ENCODE measurements at places on chromosomes 3 and 15.

DNA sequence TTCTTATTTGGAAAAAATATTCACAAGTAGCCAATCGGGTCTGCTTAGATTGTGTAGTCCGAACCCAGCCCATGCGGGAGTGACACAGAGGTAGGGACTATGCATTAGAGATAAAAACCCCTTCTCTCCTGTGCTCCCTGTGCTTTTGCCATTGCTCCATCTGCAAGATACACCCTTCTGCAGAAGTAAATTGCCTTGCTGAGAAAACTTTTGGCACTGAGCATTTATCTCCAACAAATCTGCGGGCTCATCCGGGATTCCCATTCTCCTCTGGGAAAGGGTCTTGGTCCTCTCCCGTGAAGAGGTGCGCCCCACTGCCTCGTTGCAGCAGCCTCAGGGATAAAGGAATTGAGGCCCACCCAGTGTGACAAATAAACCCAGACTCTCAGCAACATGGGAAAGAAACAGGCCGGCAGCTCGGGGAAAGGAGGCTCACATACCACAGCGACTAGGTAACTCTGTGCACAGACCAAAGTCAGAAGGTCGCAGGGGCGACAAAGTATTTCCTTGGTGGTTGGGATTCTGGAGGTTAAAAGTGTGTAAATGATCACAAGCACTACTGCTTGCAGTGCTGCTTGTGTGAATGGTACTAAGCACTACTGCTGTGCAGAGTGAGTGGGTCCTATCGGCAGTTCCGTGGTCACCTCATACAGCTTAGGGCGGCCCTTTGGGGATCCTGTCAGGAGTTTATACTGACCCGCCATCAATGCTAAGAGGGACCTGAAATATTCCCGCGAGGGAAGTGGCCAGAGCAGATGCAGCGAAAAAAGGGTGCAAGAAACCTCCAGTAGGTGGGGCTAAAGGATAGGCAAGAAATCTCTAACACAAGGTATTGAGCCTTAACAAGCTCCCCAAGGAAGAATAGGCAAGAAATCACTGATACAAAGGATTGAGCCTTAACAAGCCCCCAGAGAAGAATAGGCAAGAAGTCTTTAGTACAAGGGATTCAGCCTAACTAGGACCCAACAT lies 54.3 kb downstream of the GSK3B start:
- DNase-seq = no peak

- DNase-seq = no peak
These were observed 165.0 kb downstream of the CD47 start for GRCh38 chr3:107925851-107926250.

DNA sequence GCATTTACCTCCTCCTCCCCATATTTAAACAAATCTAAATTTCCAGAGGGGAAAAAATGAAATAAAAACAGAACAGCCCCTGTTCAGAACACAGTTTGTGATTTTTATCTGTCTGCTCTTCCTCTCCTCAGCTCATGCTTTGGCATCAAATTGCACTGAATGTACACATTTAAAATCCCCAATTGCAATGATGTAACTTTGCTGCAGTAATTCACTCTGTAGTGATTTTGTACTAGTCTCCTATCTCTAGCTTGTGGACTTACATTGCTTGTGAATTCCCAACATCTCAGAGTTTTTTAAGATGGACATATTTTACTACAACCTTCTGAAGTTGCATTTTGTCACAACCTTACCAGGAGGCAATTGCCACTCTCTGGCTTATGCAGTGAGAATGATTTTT lies 81.6 kb upstream of the ROBO2 start:
- no peak for DNase-seq

DNA sequence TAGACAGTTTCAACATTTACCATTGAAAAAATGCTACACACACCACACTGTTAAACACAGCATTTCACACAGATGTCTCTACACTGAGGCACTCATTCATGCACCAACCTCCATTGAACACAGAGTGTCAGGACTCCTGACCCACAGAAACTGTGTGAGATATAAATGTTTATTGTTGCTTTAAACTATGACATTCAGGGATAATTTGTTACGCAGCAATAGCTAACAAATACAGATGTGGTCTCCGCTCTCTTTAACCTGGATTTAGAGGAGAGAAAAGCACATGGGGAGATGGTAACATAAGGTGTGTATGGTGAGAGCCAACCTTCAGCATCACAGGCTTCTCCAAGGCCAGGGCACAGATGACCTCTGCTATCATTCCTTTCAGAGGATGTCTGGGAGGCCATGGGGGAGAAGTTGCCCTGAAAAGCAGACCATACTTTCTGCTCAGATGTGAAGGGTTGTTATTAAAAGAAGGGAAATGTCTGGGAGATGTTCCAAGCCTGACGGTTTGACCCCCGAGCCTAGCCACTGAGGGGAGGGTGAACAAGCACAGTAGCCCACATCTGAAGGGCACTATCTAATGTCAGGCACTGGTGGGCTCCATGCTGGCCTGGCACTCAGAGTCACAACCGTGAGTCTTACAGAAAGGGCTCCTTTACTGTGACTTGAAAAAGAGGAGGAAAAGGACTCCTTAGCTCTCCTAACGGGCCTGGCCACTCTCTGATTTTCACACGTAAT lies 284.5 kb upstream of the TLE3 start:
- no peak for DNase-seq

DNA sequence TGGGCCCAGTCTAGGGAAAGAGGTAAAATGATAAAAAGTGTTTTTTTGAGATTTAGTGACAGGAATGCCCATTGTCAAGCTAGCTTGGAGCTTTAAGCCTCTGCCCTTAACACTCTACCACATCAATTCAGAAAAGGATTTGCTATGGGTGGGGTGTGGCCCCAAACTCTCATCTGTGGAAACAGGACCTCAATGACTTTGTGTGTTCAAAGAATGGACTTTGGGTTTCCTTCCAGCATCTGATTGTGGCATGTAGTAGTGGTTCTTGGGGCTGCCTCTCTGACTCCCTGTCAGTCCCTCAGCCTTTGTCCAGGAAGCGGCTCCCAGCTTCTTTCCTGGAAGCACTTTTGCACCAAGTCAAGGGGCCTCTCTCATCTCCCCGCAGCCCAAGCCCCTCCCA lies 56.1 kb downstream of the CCNL1 start:
- no peak for DNase-seq
